ENCODE measurements at places on chromosomes 5 and 9. TPM values are rescaled to one million over a fixed set of nuclear protein-coding genes. Genes with fewer than 3 reads are reported as not detected.
A peak's percentile ranks its signal among the peaks of the same experiment; 100 is the strongest.

The PIK3R1 gene
- total RNA-seq = 61.8 TPM

DNA sequence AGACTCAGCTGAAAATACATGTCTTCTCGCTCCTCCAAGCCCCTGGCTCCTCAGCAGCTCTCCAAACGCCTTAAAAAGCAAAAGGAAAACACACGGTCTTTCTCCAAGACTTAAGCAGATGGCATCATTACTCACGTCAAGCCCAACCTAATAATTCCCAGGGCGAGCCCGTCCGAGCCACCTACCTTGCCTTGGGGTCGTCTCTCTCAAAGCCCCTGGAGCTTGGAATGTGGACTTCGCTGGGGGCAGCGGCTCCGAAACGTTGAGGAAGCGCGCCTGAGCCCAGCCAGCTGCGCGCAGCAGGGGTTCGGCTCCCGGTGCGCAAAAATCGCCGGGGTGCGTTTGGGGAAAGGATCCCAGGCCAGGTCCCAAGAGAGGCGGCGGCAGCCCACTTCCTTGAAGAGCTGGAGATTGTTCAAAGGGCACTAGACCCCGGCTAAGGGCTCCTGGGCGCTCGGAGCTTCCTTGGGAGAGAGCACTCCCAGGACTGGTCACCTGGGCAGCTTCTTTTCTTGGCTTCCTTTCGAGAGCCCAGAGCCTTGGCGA is 395 bp downstream of the DRD1 start:
- no peak for DNase-seq

DNA sequence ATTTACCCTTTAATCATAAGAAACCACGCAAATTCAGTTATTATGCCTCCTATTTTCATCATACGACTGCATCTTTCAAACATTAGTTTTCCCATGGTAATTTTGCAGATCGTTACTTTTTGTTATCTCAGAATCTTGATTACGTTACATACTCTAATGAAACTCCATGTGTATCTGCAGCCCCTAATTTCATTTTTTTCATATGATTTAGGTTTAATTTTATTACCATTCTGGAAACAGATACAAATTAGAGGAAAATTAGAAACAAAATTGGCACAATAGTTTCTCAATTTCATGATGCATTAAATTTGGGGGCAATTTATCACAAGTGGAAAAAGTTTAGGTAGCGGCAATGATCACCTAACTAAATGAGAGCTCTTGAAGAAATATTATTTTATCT is 52.3 kb downstream of the C9orf153 start:
- DNase-seq = no peak

- no peak for DNase-seq
Observed at GRCh38 chr5:42573386-42573785, 150.1 kb downstream of the GHR start.

DNA sequence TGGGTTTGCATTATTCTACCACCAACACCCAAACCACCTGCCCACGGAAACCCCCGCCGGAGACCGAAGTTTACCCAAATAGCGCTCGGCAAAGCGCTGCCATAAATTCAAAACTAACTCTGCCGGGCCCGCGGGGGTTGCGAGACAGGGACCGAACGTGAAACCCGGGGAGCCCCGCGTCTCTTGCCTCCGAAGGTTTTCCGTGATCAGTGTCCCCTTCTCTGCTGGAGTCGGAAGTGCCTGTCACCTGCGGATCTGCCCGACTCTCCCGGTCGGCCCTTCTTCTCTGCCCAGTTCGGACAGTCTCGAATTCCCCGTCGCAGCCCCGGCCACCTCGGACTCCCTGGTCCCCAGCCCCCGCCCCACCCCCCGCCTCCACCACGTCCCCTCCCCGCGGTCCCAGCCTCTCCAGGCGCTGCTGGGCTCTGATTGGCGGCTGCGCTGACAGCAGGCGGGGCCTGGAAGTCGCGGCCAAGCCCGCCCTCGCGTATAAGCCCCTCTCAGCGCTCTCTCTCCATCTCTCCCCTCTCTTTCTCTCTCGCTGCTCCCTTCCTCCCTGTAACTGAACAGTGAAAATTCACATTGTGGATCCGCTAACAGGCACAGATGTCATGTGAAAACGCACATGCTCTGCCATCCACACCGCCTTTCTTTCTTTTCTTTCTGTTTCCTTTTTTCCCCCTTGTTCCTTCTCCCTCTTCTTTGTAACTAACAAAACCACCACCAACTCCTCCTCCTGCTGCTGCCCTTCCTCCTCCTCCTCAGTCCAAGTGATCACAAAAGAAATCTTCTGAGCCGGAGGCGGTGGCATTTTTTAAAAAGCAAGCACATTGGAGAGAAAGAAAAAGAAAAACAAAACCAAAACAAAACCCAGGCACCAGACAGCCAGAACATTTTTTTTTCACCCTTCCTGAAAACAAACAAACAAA is at the start of gene RORB:
RORB (plus strand) TSS at position 517 of the 929 bp plus-strand sequence. CDS start 642 bp downstream, outside the sequence.
- DNase-seq = no peak

DNA sequence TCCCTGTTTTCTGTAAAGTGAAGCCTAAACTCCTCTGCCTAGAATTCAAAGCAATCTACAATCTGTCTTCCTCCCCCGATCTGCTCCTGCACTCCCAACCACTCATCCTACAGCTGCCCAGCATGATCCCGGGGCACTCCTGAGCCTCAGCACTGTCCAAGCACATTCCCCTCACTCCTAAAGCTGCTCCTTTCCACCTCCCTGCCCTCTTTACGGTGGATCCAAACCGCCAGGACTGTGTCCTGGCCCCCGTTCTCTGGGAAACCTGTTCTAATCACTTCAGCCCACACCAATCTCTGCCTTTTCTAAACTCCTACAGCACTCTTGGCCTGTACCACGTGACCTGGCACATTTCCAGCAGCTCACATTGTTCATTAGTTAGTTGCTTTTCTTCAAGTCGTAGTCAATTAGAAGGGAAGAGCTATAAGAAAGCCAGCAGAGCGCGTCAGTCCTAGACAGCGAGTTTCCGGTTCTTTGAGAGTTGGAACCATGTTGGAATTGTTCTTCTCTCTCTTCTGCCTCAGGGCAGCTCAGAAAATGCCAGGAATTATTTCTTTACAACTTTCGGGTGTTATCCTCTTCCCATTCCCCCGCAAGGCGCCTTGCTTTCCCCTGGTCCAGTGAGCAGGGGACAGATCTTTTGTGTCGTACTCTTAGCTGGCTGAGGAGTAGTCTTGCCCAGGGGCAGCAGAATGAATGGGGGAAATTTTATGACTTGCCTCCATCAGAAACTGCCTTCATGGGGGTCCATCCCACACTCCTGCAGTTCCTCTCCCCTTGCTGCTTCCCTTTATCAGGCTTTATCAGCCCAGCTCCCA is 60.7 kb downstream of the NRG2 start:
- no peak for DNase-seq

The TTC16 gene
- total RNA-seq = 0.09 TPM

The NTNG2 gene
- total RNA-seq = 1.7 TPM

The TEX48 gene
- total RNA-seq = not detected

- DNase-seq = no peak
Observed at GRCh38 chr5:77186652-77187370, 23.7 kb upstream of the PDE8B start.

- no peak for DNase-seq
Observed at GRCh38 chr5:1415059-1415425, 30.2 kb downstream of the SLC6A3 start.

- DNase-seq = peak; percentile 14
Observed at GRCh38 chr5:88602584-88602983, 280.4 kb downstream of the MEF2C start.

- DNase-seq = no peak
Observed at GRCh38 chr9:135901826-135902225, 5.5 kb downstream of the CAMSAP1 start.

GRCh38 chr5:147223948-147224791 is 10.7 kb upstream of the STK32A start:
- no peak for DNase-seq

The CDK7 gene
- 32.1 TPM for total RNA-seq

GRCh38 chr5:69528035-69528434 is 32.0 kb upstream of the GTF2H2C start:
- no peak for DNase-seq

DNA sequence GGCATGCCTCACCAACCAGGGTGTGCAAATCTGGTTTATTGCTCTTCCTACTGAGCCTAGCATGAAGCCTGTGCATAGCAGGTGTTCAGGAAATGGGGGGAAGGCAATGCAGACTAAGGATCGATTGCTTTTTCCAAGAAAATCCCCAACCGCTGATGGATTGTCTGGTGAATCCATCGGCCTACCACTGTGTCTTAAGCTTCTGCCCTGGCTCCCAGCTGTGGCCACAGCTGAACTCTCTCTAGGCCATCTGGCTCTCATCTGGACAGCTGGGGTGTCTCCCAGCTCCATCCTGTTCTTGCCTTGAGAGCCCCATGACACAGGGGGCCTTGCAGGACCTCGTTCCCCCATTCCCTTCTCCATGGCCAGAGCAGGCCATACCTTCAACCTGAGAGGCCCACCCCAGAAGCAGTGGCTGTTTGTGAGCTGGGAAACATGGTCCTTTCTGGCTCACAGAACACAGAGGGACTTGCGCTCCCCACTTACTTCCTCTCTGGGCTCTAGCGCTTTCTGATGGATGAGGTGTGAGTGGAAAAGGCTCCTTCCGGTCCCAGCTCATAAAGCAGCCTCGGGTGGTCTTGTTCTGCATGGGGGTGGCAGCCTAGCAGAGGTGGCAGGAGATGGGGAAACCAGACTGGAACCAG is 41.8 kb downstream of the COL27A1 start:
- DNase-seq = no peak

DNA sequence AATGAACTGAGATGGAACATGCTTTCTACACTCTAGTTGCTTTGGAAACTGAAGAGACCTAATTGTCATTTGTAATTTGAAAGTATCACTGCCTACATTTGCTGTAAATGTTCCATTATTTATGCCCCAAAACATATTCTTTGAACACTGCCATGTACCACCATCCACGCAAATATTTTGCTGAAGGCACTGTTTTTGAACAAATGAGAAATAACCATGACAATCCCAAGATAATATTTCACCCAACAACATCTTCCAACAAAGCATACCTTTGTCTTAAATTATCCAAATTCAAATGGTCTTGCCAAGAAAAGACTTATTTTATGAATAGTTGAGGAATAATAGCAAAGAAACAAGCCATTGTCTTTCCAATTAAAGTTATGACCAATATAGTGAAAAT is 356.2 kb downstream of the SEMA5A start:
- DNase-seq = no peak

- DNase-seq = no peak
Observed at GRCh38 chr9:131100445-131100844, 4.1 kb downstream of the AIF1L start.

GRCh38 chr5:118637947-118638670 is 350.2 kb downstream of the DTWD2 start:
- DNase-seq = no peak

The SCGB3A2 gene
- 0.71 TPM for total RNA-seq

DNA sequence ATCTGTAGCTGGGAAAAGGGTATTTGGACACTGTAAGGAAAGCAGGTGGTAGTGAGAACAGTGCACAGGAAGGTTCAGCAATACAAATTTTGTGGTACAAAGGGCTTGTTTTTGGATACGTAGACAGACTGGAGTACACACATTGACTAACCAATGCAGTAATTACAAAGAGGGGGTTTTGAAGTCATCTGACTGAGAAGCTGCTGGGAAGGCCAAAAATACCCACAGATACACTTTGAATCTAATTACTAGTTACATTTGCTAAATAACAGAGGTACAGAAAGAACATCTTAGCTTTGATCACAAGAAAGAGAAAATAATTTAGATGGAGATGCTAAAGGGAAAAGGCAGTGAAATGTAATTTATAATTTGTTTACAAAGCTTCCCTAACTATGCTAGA is 45.9 kb downstream of the PKD2L2 start:
- no peak for DNase-seq

DNA sequence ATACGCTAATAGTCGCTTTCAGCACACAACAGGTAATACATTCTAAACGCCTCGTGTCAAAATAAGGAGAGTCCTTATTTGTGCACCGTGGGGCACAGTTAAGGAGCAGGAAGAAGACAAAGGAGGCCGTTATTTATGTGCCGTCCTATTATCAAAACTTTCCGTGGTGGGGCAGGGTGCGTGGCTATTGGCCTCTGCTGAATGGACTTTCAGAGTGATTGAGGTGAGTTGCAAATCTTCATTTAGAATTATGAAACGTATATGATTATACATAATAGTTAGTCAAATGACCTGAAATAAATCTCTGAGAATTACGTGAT is 833 bp downstream of the C5orf24 start:
- DNase-seq = peak; percentile 33

The CYLC2 gene
- not detected for total RNA-seq

- no peak for DNase-seq
Observed at GRCh38 chr5:133229931-133230664, 178.3 kb downstream of the HSPA4 start.

The TAL2 gene
- 0.19 TPM for total RNA-seq

GRCh38 chr9:122005597-122005996 is 87.5 kb downstream of the TTLL11 start:
- no peak for DNase-seq

GRCh38 chr9:19918630-19919029 is 129.8 kb upstream of the SLC24A2 start:
- no peak for DNase-seq

The TMEM174 gene
- total RNA-seq = not detected

DNA sequence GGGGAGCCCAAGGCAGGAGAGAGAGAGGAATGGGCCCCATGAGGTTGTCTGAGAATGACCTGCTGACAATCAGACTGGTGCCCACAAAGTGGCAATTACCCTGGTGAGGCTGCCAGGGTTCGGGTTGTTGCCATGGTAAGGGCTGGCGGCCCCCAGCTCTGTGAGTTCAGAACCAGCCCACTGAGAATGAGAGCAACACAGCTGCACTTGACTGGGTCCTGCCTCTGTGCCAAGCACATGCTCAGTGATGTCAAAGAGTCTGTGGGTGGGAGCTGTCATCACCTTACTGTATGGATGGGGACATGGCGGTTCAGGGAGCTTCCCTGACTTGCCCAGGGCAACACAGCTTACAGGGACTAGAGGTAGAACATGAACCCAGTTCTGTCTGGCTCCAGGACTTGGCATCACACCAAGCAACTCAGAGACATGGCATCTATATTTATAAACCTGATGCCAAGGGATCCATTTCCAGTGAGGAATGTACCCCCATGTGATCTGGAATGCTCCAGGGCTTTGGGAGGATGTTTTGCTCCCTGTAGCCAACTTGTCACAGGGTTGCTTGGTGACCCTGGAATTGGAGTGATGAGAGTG is 38.2 kb upstream of the TEX48 start:
- DNase-seq = no peak

GRCh38 chr5:96817506-96817905 is 9.8 kb upstream of the ERAP1 start:
- no peak for DNase-seq

The GADD45G gene
- total RNA-seq = 6.9 TPM

GRCh38 chr5:141771562-141771961 is 89.5 kb upstream of the ARAP3 start:
- DNase-seq = no peak

DNA sequence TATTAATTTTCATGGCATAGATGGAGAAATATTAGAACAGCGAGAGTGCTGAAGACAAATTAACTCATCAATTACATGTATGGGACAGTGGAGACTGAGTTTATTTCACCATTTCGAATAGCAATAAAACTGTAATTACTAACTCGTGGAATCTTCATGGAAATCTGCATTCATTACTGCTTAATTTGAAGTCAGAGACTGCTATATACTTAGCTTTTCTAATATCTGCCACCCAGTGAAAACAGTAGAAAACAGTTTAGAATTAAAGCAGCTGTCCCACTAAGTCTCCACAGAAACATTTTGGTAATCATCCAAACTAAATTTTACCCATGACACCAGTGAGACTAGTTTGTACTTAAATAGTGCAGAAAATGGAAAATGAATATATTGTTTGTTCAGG is 56.8 kb downstream of the IZUMO3 start:
- no peak for DNase-seq

- DNase-seq = no peak
Observed at GRCh38 chr5:172452398-172453205, 1.7 kb downstream of the SH3PXD2B start.

- DNase-seq = no peak
Observed at GRCh38 chr5:146867996-146868708, 10.4 kb downstream of the PPP2R2B start.

The STK32A gene
- 0.14 TPM for total RNA-seq
